ENCODE measurements at places on chromosomes 1 and 21. TPM values are rescaled to one million over a fixed set of nuclear protein-coding genes. Genes with fewer than 3 reads are reported as not detected.
A peak's percentile ranks its signal among the peaks of the same experiment; 100 is the strongest.

Gene ADAMTS4
- total RNA-seq: 0.28 TPM

Gene GSTM5
- 0.36 TPM for total RNA-seq

Gene MIS18A
- total RNA-seq: 3.0 TPM

Gene AUNIP
- not detected for total RNA-seq

Gene XCL1
- total RNA-seq: 0.38 TPM

Gene CLCA1
- total RNA-seq: not detected

Gene TIAM1
- total RNA-seq: 39.6 TPM

- no peaks in the 10 kb centered on the region for H3K27me3 ChIP-seq
- no peaks in the 10 kb centered on the region for H3K36me3 ChIP-seq
- H3K4me3 ChIP-seq: no peak overlapping the region
- DNase-seq: no peak
- no peaks in the 10 kb centered on the region for H3K4me1 ChIP-seq
These were observed 21.8 kb downstream of the MIS18A start for GRCh38 chr21:32256873-32257620.

- no peak overlapping the region for H3K27ac ChIP-seq
- H3K27me3 ChIP-seq: no peaks in the 10 kb centered on the region
- H3K4me1 ChIP-seq: no peaks in the 10 kb centered on the region
- DNase-seq: no peak
- no peak overlapping the region for H3K4me3 ChIP-seq
These were observed 824.9 kb downstream of the AMY1C start for GRCh38 chr1:104574620-104575019.

DNA sequence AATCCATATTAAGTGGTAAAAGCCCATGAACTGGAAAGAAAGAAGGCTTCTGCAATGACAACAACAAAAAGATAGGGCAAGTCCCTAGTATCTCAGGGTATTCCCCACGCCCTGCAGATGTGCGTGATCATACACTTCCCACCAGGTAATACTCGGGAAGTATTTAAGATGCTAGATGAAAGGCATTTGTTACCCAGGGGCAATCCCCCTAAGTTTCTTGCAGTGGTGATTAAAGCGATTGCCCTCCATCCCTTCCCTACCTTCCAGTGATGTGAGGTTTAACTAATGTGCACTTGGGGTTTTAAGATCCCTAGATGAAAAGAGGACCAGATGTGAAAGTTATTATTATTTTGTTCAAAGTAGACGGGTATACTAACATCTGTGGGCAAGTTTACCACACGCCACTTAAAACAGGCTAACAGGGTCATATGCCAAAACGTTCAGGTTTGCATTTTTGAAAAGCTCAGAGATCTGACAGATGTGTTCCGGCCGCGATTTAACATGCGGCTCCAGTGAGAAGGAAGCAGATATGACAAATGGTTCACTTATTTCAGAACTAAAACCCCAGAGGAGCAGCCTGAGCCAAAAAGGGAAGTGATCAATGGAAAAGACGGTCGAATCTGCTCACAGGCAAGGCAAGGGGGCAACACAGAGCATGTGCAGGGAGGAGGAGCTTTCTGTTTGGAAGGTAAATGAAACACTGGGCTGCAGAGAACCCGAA, 17.4 kb downstream of the TIAM1 start:
- H3K4me3 ChIP-seq: peak overlapping the region; percentile 36
- DNase-seq: no peak
- no peaks in the 10 kb centered on the region for H3K27me3 ChIP-seq
- H3K4me1 ChIP-seq: peaks cover 10% of the 10 kb centered on the region
- H3K36me3 ChIP-seq: no peaks in the 10 kb centered on the region

DNA sequence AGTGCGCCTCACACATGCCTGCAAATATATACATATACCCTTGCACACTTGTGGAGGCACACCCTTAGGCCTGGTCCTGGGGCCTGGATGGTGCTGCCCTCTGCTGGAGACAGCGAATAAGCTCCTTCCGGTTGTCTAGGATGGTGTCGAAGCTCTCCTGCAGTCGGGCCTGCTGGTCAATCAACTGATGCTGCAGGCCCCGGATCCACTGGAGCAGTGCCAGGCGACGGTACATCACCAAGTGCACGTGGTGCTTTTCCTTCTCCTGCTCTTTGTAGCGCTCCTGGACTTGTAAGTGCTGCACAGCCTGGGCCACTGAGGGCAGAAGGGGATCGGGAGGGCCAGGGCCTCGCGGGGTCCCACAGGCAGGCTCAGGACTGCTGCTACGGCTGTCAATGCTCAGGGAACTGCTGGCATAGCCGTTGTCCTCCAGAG, 3.1 kb downstream of the C1orf216 start:
- H3K36me3 ChIP-seq: peaks cover 15% of the 10 kb centered on the region
- H3K27me3 ChIP-seq: no peaks in the 10 kb centered on the region
- DNase-seq: peak; percentile 74

- no peak overlapping the region for H3K27ac ChIP-seq
- DNase-seq: no peak
- H3K4me3 ChIP-seq: no peak overlapping the region
- H3K27me3 ChIP-seq: no peaks in the 10 kb centered on the region
- no peaks in the 10 kb centered on the region for H3K36me3 ChIP-seq
- H3K4me1 ChIP-seq: no peaks in the 10 kb centered on the region
These were observed 108.1 kb downstream of the MATN1 start for GRCh38 chr1:30615076-30615795.

DNA sequence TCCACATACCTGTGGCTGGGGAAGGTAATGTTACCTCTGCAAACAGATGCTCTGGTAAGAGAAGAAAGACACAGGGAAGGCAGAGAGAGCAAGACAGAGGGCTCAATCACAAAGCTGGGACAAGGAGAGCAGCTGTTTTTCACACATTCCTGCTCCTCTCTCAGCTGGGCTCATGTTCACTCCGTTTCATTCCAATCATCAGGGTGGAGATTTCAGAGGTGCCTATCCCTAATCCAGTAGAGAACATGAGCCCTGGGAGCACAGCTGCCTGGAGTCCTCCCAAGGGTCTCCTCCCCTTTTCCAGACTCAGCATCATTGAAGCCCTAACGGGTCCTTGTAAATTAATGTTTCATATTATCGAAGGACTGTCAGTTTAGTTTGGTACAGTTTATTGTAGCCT, 19.4 kb downstream of the GADD45A start:
- no peak overlapping the region for H3K27ac ChIP-seq
- no peaks in the 10 kb centered on the region for H3K4me1 ChIP-seq
- H3K27me3 ChIP-seq: no peaks in the 10 kb centered on the region
- no peaks in the 10 kb centered on the region for H3K36me3 ChIP-seq
- DNase-seq: no peak

GRCh38 chr21:14968029-14968428, 96.8 kb downstream of the NRIP1 start:
- DNase-seq: no peak
- peaks cover 23% of the 10 kb centered on the region for H3K36me3 ChIP-seq
- H3K4me1 ChIP-seq: no peaks in the 10 kb centered on the region

DNA sequence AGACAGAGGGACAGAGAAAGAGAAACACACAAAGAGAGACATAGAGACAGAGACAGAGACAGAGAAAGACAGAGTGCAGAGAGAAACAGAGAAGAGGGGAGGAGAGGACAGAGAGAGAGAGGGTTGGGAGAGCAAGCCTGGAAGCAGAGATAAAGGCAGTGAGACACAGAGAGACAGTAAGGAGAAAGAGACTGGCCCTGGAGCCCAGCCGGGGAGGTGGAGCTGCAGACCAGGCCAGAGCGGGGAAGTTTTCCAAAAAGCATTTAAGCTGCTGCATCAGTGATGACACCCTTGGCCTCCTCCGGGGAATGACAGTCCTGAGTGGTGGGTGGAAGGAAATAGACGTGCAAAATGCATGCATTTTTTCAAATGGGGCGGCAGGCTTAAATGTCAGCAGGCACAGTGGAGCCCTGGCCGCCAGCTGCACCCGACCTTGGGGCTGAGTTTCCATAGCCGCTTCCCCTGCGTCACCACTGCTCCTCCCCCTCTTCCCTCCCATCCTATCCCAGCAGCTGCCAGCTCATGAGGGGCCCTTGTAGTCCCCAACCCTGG, 95.4 kb upstream of the KLHDC7A start:
- DNase-seq: no peak
- H3K27me3 ChIP-seq: peaks cover 3% of the 10 kb centered on the region
- H3K36me3 ChIP-seq: no peaks in the 10 kb centered on the region

DNA sequence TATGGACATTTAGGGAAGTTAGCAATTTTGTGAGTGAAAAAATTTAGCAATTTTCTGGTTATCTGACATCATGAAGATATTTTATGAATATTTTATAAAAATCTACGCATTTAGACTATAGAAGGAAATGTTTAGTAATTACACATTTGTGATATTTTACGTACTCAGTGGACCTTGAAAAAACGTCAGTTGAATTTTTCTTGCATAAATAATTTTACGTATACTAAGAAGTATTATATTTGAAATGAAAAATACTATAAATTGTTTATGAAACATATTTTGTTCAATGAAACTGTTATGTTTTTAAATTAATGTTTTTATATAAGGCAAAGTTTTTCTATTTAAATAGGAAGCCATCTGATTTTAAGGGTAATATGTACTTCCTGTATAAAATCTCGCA, 462.8 kb downstream of the NCAM2 start:
- H3K4me3 ChIP-seq: no peak overlapping the region
- no peak overlapping the region for H3K27ac ChIP-seq
- no peaks in the 10 kb centered on the region for H3K27me3 ChIP-seq
- H3K4me1 ChIP-seq: no peaks in the 10 kb centered on the region

DNA sequence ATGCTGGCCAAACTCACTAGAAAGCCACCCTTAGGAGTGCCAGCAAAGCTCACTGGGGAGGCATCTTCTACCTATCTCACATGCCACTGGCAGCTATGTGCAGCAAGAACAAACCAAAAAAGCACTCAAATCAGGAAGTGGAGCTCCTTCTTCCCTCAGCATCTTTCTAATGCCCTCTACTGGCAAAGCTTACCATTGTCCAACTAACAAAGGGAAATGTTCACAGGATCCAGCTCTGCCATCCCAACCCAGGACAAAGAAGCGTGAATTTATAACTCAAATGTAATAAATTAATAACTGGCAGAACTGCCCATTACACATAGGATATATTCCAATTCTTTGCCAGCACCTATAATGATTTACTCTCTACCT, 38.9 kb downstream of the LEPR start:
- H3K4me3 ChIP-seq: no peak overlapping the region
- H3K27me3 ChIP-seq: no peaks in the 10 kb centered on the region
- DNase-seq: peak; percentile 10

GRCh38 chr1:208233546-208233945, 10.6 kb downstream of the PLXNA2 start:
- no peak overlapping the region for H3K4me3 ChIP-seq
- no peak overlapping the region for H3K27ac ChIP-seq
- no peaks in the 10 kb centered on the region for H3K36me3 ChIP-seq
- peaks cover 14% of the 10 kb centered on the region for H3K4me1 ChIP-seq
- H3K27me3 ChIP-seq: peaks cover 11% of the 10 kb centered on the region

DNA sequence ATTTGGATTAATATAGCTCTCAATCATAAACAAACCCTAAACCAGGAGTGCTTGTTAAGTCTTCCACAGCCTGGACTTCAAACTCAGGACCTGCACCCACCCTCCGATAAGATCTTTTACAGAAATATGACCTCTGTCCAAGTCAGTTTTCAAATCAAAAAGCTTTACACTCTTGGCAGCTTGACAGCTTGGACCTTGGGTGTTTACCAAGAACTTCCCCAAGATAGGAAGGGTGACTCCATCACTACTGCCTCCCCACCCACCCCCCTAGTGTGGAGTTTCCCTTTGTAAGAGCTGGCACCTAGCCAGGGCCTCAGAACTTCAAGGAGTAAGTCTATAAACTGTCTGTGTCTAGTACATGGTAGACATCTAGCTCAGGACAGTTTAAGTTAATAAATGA, 9.6 kb downstream of the BCAR3 start:
- no peaks in the 10 kb centered on the region for H3K27me3 ChIP-seq
- DNase-seq: no peak
- no peaks in the 10 kb centered on the region for H3K4me1 ChIP-seq
- no peak overlapping the region for H3K4me3 ChIP-seq

- H3K27me3 ChIP-seq: peaks cover 1% of the 10 kb centered on the region
- no peak for DNase-seq
- no peak overlapping the region for H3K27ac ChIP-seq
These were observed 128.9 kb upstream of the ADAR start for GRCh38 chr1:154736841-154737240.

- H3K36me3 ChIP-seq: no peaks in the 10 kb centered on the region
- no peak overlapping the region for H3K4me3 ChIP-seq
- no peaks in the 10 kb centered on the region for H3K4me1 ChIP-seq
- H3K27ac ChIP-seq: no peak overlapping the region
- no peak for DNase-seq
These were observed 54.8 kb downstream of the CTH start for GRCh38 chr1:70465911-70466310.

DNA sequence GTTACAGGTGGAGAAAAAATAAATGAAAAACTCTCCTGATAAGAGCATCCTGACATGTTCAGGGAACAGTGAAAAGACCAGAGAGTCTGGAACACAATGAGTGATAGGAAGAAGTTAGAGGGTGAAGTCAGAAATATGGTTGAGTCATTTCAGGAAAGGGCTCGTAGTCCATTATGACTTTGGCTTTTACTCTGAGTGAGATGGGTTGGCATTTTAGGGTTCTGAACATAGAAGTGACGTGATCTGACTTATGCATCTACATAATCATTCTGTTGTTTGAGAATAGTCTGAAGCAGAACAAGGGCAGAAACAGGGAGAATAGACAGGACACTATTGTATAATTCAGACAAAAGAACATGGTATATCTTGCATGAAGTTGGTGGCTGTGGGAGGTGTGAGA, 5.8 kb downstream of the HMCN1 start:
- no peak for DNase-seq
- no peak overlapping the region for H3K27ac ChIP-seq
- H3K27me3 ChIP-seq: peaks cover 12% of the 10 kb centered on the region

DNA sequence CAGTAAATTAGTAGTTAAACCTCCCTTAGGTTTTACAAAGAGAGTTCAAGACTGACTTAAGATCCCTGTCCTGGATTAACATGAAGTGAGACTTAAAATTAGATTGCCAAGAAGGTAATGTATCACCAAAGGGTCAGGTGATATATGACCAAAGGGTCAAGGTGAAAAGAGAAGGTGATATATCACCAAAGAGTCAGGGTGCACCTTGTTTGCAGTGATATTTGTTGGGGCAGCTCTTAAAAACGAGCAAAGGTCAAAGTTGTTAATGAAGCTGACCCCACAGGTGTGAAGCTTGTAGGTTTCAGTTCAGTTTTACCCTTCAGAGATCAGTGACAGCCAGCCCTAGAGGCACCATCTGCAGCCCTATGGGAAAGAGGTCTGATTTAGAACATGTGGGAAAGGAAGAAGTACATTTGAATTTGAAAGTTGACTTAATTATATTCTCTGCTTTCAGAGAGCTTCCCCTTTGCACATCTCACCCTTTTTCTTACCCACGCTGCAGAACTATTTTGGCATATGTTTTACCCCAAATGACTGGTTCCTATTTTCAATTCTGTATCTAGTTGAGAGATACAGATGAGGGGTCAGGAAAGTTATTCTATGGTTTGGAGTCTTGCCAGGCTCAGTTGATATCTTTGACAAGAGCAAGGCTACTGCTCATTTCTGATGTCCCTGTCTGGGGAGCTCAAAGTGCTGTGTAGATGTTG, 170.8 kb downstream of the S1PR1 start:
- no peak for DNase-seq
- no peaks in the 10 kb centered on the region for H3K4me1 ChIP-seq

- no peaks in the 10 kb centered on the region for H3K27me3 ChIP-seq
- peaks cover 54% of the 10 kb centered on the region for H3K36me3 ChIP-seq
- H3K4me3 ChIP-seq: no peak overlapping the region
- peaks cover 13% of the 10 kb centered on the region for H3K4me1 ChIP-seq
- H3K27ac ChIP-seq: no peak overlapping the region
These were observed 108.2 kb downstream of the VPS13D start for GRCh38 chr1:12338017-12338416.

GRCh38 chr1:56578138-56578962, 1.0 kb downstream of the PLPP3 start:
- H3K4me1 ChIP-seq: no peaks in the 10 kb centered on the region
- H3K27me3 ChIP-seq: peaks cover 44% of the 10 kb centered on the region
- DNase-seq: no peak
- no peaks in the 10 kb centered on the region for H3K36me3 ChIP-seq
